ENCODE measurements at places on chromosomes 5 and 9. TPM values are rescaled to one million over a fixed set of nuclear protein-coding genes. Genes with fewer than 3 reads are reported as not detected.

DNA sequence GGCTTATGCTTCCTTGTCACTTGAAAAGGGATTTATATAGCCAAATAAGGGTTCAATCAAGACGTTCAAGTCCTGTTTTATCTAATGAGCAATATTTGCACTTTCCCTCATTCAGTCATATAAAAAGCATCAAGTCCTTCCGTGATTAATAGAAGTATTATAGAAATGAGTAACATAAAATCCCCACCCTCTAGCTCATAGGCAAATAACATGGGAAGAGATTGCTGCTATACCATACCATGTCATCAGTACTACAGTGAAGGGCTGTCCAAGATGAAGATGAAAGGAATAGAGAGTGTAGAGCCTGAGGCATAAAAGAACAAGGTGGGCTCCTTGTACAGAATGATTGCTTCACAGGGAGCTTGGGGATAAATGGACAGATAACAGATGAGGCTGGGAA lies 20.4 kb upstream of the PAPPA start:
- H3K4me3 ChIP-seq: no peak overlapping the region
- H3K36me3 ChIP-seq: no peaks in the 10 kb centered on the region
- no peak for DNase-seq

- no peak overlapping the region for H3K27ac ChIP-seq
- no peaks in the 10 kb centered on the region for H3K36me3 ChIP-seq
- H3K4me1 ChIP-seq: no peaks in the 10 kb centered on the region
- H3K27me3 ChIP-seq: no peaks in the 10 kb centered on the region
- H3K4me3 ChIP-seq: no peak overlapping the region
Measured at GRCh38 chr9:88106492-88106891, 31.8 kb downstream of the SPATA31C2 start.

CDKN2A gene
- total RNA-seq: 17.1 TPM

KCNN2 gene
- total RNA-seq: 10.0 TPM

SOX30 gene
- not detected for total RNA-seq

MARCHF11 gene
- not detected for total RNA-seq

PCDHB13 gene
- total RNA-seq: 6.7 TPM

GFI1B gene
- total RNA-seq: not detected

STPG3 gene
- total RNA-seq: not detected

Measured in ascending aorta (tissue), 2 donors.